ENCODE measurements at places on chromosomes 16 and 17. TPM values are rescaled to one million over a fixed set of nuclear protein-coding genes. Genes with fewer than 3 reads are reported as not detected.

- H3K27me3 ChIP-seq: no peaks in the 10 kb centered on the region
- H3K36me3 ChIP-seq: no peaks in the 10 kb centered on the region
- DNase-seq: no peak
Observed at GRCh38 chr16:52383640-52384292, 163.2 kb downstream of the TOX3 start.

GRCh38 chr17:47603830-47604597 is 45.7 kb upstream of the KPNB1 start:
- H3K4me3 ChIP-seq: no peak overlapping the region
- H3K27me3 ChIP-seq: no peaks in the 10 kb centered on the region
- no peak for DNase-seq
- no peak overlapping the region for H3K27ac ChIP-seq
- peaks cover 4% of the 10 kb centered on the region for H3K4me1 ChIP-seq

DNA sequence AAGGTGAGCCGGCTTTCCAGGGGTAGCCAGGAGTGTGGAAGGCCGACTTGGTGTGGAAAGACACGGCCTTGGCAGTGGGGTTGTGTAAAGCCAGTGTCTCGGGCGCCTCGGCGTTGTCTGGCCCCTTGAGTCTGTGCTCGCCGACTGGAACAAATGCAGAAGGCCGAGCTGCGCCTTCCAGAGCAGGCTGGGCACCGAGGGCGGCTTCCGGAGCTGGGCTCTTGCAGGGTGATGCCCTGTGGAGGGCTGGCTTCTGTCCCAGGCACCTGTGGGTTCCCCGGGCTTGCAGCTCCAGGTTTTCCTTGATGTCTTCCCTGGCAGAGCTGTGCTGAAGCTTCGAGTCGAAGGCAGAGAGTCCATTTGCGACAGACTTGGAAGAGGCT is 8.0 kb downstream of the ZNF750 start:
- peaks cover 25% of the 10 kb centered on the region for H3K36me3 ChIP-seq
- DNase-seq: no peak
- peaks cover 3% of the 10 kb centered on the region for H3K4me1 ChIP-seq
- H3K27ac ChIP-seq: no peak overlapping the region
- H3K27me3 ChIP-seq: no peaks in the 10 kb centered on the region
- H3K4me3 ChIP-seq: no peak overlapping the region

DNA sequence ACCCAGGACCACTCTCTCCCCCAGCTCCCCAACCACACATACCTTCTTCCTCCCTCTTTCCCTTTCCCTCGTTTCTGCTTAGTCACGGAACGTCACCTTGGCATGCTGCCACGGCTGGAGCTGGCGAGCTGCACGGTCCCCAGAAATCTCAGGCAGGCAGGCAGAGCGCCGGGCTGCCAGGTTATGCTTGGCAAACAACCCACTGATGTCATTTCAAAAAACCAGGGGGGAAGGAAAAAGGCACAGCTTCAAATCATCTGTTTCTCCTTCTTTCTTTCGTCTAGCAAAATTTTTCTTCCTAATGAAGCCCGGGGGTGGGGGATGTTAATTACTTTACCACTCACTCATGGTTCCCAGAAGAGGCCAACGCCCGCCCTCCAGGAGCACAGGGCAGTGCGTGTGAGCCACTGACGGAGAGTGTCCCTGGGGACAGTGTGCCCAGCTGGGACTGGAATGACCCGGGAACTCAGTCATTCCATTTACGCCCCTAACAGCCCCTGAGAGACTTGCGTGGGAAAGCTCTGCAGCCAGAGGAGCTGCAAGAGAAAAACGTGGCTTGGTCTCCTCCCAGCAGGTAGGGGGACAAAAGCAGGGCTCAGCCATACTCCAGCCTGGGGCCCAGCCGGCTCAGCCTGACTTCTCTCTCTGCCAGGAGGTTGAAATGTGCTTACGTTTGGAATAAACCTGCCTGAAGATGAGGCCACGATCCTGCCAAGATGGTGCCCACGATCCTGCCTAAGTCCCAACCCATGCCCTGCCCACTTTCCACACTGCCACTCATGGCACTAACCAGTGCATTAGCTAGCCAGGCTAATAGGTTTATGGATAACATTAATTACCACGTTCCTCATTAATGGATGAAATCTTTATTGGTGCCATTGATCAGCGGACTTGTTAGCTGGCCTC is 198.9 kb downstream of the ZFHX3 start:
- H3K36me3 ChIP-seq: no peaks in the 10 kb centered on the region
- H3K4me3 ChIP-seq: no peak overlapping the region
- H3K4me1 ChIP-seq: peaks cover 29% of the 10 kb centered on the region
- no peak for DNase-seq
- peaks cover 12% of the 10 kb centered on the region for H3K27me3 ChIP-seq

The TBX2 gene
- total RNA-seq: 0.14 TPM

The SGCA gene
- 0.48 TPM for total RNA-seq

Measured in activated T-helper 2 cell treated with anti-CD3 and anti-CD28 coated beads, Interferon-gamma antibody, Interleukin-2, Interleukin-4, amounts not matched to agents 10 μg/mL and 5 μg/mL and 100 μg/mL, durations not matched to agents 14 hours and 24 hours and 36 hours (primary cell).